HepG2 (cell line): ENCODE measurements at places on chromosomes 6 and 20. TPM values are rescaled to one million over a fixed set of nuclear protein-coding genes. Genes with fewer than 3 reads are reported as not detected.

The C6orf120 gene
- polyA plus RNA-seq = 21.4 and 21.7 TPM in 2 replicates

The MCHR2 gene
- not detected in 2 replicates for polyA plus RNA-seq

The ADGRF4 gene
- polyA plus RNA-seq = 0.01 TPM in 1 of 2 replicates, not detected in the other

The ZCCHC3 gene
- polyA plus RNA-seq = 43.8 and 46.6 TPM in 2 replicates

The SLC17A2 gene
- 32.4 and 46.4 TPM in 2 replicates for polyA plus RNA-seq

The STX11 gene
- polyA plus RNA-seq = 0.03 and 0.07 TPM in 2 replicates

The DEFB132 gene
- not detected in 2 replicates for polyA plus RNA-seq

The SIRPD gene
- polyA plus RNA-seq = not detected in 2 replicates

The ATP6V1G2 gene
- 0.83 and 1.2 TPM in 2 replicates for polyA plus RNA-seq

The GLP1R gene
- polyA plus RNA-seq = not detected in 2 replicates

The MLIP gene
- polyA plus RNA-seq = 0.08 TPM in 1 of 2 replicates, not detected in the other

The TOX2 gene
- polyA plus RNA-seq = not detected in 2 replicates
